Activated CD4-positive, CD25-positive, alpha-beta regulatory T cell (primary cell): ENCODE measurements at places on chromosomes 6 and 20.

GRCh38 chr20:15251171-15251570, 913.8 kb upstream of the FLRT3 start:
- no peak for DNase-seq

DNA sequence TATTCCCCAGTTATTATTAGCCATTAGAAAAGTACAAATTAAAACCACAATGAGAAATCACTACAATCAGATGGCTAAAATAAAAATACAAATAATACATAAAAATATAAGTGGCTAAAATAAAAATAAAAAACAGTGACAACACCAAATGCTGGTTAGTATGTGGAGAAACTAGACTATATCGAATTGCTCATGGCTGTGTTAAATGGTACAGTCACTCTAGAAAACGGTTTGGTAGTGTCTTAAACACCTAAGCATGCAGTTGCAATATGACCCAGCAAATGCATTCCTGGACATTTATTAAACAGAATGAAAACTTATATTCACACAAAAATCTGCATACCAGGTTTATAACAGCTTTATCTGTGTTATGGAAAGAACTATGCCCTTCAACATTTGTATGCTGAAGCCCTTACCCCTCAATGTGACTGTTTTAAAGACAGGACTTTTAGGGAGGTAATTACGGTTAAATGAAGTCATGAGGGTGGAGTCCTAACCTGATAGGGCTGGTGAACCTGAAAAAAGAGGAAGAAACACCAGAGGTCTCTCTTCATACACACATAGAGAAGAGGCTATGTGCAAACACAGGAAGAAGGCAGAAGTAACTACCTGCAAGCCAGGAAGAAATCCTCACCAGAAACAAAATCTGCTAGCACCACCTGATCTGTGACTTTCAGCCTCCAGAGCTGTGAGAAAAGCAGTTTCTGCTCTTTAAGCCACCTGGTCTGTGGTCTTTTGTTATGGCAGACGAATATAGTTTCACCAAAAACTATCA, 84.9 kb downstream of the ASCC3 start:
- DNase-seq, result no peak

- DNase-seq, result no peak
These were observed 6.0 kb downstream of the GJA1 start for GRCh38 chr6:121441477-121441876.

GRCh38 chr20:63626424-63627128, at the start of gene GMEB2:
GMEB2 (minus strand) TSS chr20:63627101; CDS start chr20:63619397, 7,704 bp downstream.
- peak; percentile 81 for DNase-seq

DNA sequence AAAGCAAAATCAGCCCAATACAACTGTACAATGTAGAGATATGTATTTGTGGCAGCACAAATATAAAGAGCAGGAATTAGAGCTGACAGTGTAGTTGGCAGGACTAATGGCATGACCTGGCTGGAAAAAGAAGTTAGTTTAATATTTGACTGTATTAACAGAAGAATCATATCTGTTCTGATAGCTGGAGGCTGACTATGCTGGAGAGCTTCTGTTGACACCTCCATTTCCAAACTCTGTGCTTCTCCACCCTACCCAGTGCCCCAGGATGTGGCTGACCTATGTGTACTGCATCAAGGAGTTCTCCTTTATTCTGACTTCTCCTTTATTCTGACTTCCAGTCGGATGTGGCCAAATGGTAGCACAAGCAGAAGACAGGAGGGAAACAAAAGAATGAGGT, 299.3 kb downstream of the PKHD1 start:
- no peak for DNase-seq

- no peak for DNase-seq
These were observed 21.2 kb upstream of the SNRPB2 start for GRCh38 chr20:16708602-16709001.
